Right lung (tissue), 10 donors: ENCODE measurements at places on chromosomes 16 and 17. TPM values are rescaled to one million over a fixed set of nuclear protein-coding genes. Genes with fewer than 3 reads are reported as not detected.

GRCh38 chr17:39549747-39550573, 57.8 kb downstream of the NEUROD2 start:
- no peak for DNase-seq

DNA sequence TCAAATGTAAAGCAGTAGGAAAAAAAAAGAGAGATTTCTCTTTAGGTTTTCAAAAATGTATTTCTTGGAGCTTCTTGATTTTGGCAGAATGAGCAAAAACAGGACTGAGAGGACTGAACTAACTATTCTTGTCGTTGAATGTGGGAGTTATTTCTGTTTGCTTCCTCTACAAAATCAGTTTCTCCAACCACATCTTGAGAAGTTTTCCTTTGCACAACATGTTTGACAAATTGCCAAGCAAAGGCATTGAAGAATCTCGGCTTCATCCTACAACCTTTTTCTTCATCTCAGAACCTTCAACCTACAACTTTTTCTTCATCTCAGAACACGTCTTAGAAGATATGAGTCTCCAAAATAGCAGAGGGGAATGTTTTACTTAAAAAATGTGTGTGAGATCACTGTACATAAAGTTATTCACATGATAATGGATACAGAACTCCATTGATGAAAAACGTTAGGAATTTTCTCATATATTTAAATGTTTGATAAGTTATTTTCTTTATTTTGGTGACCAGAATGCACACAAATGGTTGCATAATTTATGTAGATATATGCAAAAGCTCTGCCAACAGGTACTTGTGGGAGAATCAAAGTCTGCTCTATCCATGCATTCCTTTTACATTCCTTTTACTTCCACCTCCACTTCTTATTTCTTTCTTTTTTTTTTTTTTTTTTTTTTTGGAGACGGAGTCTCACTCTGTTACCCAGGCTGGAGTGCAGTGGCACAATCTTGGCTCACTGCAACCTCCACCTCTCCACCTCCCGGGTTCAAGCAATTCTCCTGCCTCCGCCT, 370.0 kb downstream of the KCNJ2 start:
- DNase-seq, result no peak

DNA sequence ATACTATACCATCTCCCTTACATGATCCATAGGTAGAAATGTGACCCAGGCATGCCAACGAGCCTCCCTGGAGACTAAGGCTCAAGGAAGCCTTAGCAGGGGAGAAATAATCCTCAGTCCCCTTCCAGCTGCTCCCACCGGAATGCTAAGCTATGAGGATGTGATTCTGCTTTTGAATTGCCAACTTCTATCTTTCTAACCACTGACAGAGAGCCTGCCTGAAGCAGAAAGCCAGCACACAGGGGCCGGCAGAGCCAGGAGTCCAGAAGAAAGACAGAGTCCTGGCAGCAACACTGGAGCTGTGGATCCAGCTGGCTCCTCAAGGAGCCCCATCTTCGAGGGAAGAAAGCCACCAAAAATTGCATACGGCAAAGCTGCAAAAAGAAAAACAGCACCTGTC, 579.6 kb upstream of the CDH5 start:
- DNase-seq, result no peak

GRCh38 chr16:64830653-64831052, 291.2 kb downstream of the CDH11 start:
- DNase-seq, result no peak

- DNase-seq, result peak; percentile 45
Observed at GRCh38 chr17:18224387-18225120, 881 bp upstream of the LLGL1 start.

Gene KRT32
- polyA plus RNA-seq, result not detected

Gene EPX
- 0.91 TPM for polyA plus RNA-seq

Gene GPRC5B
- polyA plus RNA-seq, result 32.9 TPM

Gene TBC1D26
- polyA plus RNA-seq, result 1.0 TPM

Gene ITGB4
- polyA plus RNA-seq, result 6.6 TPM
